ENCODE measurements at places on chromosomes 7 and 10. TPM values are rescaled to one million over a fixed set of nuclear protein-coding genes. Genes with fewer than 3 reads are reported as not detected.

- H3K27ac ChIP-seq, result no peak overlapping the region
- no peaks in the 10 kb centered on the region for H3K4me1 ChIP-seq
- H3K36me3 ChIP-seq, result no peaks in the 10 kb centered on the region
- H3K4me3 ChIP-seq, result no peak overlapping the region
These were observed 50.7 kb downstream of the KCNMA1 start for GRCh38 chr10:77586719-77587415.

DNA sequence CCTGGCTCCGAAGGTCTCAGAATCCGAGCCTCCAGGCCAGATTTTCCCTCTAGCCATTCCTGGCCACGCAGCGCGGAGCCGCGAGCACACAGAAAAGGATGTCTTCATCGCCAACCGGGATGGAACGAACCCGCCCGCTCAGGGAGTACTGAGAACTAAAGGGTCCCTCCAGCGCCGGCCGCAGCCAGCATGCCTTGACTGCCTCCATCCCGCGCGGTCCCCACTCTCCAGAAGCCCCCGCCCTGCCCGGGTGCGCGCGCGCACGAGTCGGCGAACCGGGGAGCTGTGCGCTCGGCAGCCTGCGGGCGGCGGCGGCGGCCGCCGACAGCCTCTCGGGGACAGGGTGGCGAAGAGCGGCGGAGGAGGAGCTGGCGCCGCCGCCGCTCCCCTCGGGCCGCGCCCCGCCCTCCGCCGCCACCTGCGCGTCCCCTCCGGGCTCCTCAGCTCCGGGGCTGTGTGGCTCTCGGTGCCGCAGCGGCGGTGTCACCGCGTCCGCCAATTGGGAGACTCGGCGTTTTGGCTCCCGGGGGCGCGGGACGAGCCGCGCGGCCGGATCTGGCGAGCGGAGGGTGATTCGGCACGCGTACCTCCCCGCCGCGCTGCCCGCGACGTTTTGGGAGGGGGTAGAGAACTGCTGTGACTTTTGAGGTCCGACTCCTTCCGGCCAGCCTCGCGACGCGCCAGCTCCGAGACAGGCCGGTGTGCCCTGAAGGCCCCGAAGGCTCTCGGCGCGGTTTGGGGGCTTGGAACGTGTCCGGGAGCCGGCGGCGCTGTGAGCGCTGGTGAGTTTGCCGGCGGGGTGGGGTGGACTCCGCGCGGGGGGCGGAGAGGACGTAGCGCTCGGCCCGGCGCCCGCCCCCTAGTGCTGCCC, 453 bp upstream of the GALNT17 start:
- H3K27me3 ChIP-seq, result no peaks in the 10 kb centered on the region
- no peak overlapping the region for H3K27ac ChIP-seq
- no peaks in the 10 kb centered on the region for H3K4me1 ChIP-seq
- DNase-seq, result no peak

GRCh38 chr7:143406002-143406357, 2.7 kb downstream of the EPHA1 start:
- H3K27me3 ChIP-seq, result no peaks in the 10 kb centered on the region
- H3K4me1 ChIP-seq, result no peaks in the 10 kb centered on the region
- H3K4me3 ChIP-seq, result no peak overlapping the region
- peak; percentile 15 for DNase-seq
- H3K36me3 ChIP-seq, result no peaks in the 10 kb centered on the region

DNA sequence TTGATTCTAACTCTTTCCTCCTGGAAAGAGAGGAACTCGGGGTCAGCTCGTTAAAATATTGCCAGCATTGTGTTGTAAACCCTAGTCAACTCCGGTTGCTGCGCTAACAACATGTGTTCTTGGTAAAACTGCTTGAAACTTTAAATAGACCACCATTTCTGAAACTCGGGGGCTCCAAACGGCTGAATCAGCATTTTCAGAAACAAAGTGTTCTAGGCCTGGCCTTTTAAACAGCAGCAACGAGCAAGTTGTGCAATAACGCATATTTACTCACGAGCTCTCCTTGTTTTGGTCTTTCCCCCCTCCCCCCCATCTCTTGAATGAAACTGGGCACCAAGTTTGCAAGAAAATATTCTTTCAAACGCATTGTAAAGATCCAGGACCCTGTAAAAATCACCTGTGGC, 9.2 kb upstream of the GRB10 start:
- no peak for DNase-seq
- no peaks in the 10 kb centered on the region for H3K36me3 ChIP-seq
- H3K27ac ChIP-seq, result peak overlapping the region; percentile 23
- H3K4me1 ChIP-seq, result no peaks in the 10 kb centered on the region

GRCh38 chr10:102172288-102172687, 20.1 kb downstream of the NOLC1 start:
- H3K4me1 ChIP-seq, result no peaks in the 10 kb centered on the region
- H3K27ac ChIP-seq, result no peak overlapping the region
- no peak overlapping the region for H3K4me3 ChIP-seq
- no peaks in the 10 kb centered on the region for H3K27me3 ChIP-seq

GRCh38 chr10:43323245-43323644, 48.2 kb upstream of the FXYD4 start:
- no peak overlapping the region for H3K27ac ChIP-seq
- no peaks in the 10 kb centered on the region for H3K4me1 ChIP-seq
- no peaks in the 10 kb centered on the region for H3K36me3 ChIP-seq

Gene PNLIPRP3
- total RNA-seq, result 0.29 TPM

Gene SPDYE2
- total RNA-seq, result not detected

DNA sequence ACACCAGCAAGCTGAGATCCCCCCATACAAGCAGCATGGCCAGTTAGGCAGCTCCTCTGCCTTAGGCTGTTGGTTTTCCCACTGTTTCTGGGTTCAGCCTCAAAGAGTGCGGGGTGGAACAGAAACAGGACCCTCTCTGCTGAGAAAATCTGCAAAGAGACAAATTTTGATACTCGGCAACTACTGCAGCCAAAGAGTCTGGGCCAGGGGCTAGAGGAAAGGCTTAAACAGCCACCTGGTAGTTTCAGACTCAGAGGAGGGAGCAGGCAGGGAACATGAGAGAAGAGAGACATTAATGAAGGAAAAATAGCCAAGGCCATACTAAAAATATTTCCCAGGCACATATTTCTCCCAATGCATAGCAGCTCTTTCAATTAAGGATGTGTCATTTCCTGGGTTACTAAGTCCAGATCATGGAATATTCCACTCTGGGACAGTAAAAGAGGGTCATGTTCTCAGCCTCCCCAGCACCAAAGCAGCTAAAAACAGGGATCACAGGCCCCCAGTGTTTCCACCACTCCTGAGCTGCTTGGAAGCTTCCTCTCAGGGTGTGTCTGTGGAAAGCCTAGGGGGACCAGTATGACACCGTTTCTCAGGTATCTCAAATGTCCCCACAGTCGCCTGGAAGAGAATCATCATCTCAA, 29.8 kb downstream of the PDLIM1 start:
- no peak for DNase-seq
- no peaks in the 10 kb centered on the region for H3K27me3 ChIP-seq

- no peak overlapping the region for H3K27ac ChIP-seq
- no peak overlapping the region for H3K4me3 ChIP-seq
- H3K27me3 ChIP-seq, result no peaks in the 10 kb centered on the region
- H3K36me3 ChIP-seq, result no peaks in the 10 kb centered on the region
- DNase-seq, result no peak
- no peaks in the 10 kb centered on the region for H3K4me1 ChIP-seq
These were observed 41.8 kb downstream of the CAV1 start for GRCh38 chr7:116566666-116567065.

Gene HTR5A
- not detected for total RNA-seq

Gene TAF3
- 9.7 TPM for total RNA-seq

DNA sequence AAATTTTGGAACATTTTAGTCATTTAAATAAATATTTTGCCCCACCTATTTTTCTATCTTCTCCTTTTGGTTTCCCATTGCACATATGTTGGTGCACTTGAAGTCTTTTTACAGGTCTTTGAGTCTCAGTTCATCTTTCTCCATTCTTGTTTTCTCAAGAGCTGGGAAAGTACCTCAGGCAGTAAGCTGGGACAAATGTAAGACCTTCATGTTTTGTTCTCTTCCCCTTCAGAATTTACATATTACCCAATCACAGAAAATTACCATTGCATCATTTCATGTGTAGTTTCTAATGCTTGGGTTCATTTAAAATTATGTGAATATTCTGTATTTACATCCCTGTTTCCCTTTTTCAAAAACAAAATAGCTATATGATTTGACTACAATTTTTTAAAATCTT, 1150.0 kb upstream of the POT1 start:
- H3K27ac ChIP-seq, result no peak overlapping the region
- no peaks in the 10 kb centered on the region for H3K4me1 ChIP-seq
- H3K4me3 ChIP-seq, result no peak overlapping the region
- no peaks in the 10 kb centered on the region for H3K27me3 ChIP-seq

Gene HKDC1
- 2.0 TPM for total RNA-seq

Gene AKR1D1
- not detected for total RNA-seq

DNA sequence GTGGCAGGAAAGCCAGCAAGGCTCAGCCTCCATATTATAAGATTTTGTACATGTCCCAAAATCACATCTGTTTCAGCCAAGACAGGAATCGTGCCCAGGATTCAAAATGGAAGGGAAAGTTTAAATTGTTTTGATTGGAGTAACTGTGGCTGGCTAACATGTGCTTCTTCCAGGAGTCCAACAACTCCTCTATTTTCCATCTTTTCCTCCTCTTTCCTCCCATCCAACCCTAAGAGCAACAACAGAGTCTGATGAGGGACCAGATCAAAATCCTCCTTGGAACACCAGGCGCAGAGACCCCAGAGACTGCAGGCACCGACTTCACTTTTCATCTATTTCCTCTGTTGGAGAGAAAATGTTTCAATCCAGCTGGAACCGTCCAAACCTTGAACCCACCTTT, 36.0 kb upstream of the SVIL start:
- no peak for DNase-seq
- no peak overlapping the region for H3K27ac ChIP-seq
- no peak overlapping the region for H3K4me3 ChIP-seq
- H3K36me3 ChIP-seq, result no peaks in the 10 kb centered on the region

Gene TYW1B
- total RNA-seq, result 10.2 TPM

DNA sequence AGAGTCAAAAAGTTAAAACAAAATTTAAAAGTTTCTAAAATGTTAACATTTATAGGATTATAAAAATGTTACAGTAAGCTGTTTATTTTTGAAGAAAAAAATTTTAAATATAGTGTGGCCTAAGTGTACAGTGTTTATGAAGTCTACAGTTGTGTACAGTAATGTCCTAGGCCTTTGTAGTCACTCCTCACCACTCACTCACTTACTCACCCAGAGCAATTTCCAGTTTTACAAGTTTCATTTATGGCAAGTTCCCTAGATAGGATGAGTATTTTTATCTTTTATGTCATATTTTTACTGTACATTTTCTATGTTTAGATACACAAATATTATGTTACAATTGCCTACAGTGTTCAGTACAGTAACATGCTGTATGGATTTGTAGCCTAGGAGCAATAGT, 419.9 kb downstream of the ARL4A start:
- H3K27me3 ChIP-seq, result no peaks in the 10 kb centered on the region
- no peaks in the 10 kb centered on the region for H3K4me1 ChIP-seq
- no peaks in the 10 kb centered on the region for H3K36me3 ChIP-seq
- H3K4me3 ChIP-seq, result no peak overlapping the region
- DNase-seq, result no peak

GRCh38 chr10:13016426-13016825, 14.9 kb upstream of the CCDC3 start:
- H3K27me3 ChIP-seq, result no peaks in the 10 kb centered on the region
- no peak overlapping the region for H3K27ac ChIP-seq
- no peaks in the 10 kb centered on the region for H3K4me1 ChIP-seq
- H3K36me3 ChIP-seq, result no peaks in the 10 kb centered on the region

DNA sequence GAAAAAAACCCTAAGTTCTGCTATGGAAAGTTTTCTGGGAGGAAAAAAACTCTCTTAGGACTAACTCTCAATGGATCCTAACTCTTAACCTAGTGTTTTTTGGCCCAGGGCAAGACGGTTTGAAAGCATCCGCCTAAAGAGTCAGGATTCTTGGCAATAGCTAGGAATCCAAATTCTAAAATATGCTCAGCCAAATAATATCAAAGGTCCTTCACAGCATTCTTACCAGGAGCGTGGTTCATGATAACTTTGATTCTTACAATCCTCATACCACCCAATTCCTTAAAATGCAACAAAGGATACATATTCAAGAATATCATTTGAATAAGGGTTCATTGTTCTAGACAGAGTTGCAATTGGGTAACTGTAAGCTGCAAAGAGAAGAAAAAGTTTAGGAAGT, 21.3 kb downstream of the CPA1 start:
- H3K36me3 ChIP-seq, result no peaks in the 10 kb centered on the region
- H3K4me3 ChIP-seq, result no peak overlapping the region
- DNase-seq, result no peak

DNA sequence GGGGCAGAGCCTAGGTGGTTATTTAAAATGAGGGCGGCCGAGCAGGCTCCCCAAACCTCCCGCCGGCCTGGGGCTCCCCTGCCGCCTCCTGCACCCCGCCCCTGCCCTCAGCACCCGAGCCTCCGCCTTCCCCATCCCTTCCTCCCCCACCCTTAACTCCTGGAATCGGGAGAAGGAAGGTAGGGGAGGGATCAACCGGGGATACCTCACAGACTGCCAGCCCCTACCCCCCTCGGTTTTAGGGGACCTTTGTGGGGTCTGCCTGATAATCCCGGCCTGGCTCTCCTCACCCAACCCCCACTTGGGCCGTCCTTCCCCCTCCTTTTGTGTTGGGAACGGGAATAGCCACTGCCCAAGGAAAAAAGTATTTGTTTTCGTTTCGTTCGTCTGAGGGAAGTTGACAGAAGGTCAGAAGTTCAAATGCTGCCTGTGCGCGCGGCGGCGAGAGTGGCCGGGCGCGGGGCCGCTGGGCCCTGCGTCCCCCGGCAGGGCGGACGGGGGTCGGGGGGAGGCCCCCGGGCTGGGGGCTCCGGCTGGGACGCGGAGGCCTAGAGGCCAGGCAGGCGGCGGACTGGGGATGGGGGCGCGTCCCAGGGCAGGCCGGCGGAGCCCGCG, 2.8 kb downstream of the SHH start:
- H3K4me1 ChIP-seq, result peaks cover 26% of the 10 kb centered on the region
- no peak for DNase-seq
- H3K4me3 ChIP-seq, result peak overlapping the region; percentile 37

DNA sequence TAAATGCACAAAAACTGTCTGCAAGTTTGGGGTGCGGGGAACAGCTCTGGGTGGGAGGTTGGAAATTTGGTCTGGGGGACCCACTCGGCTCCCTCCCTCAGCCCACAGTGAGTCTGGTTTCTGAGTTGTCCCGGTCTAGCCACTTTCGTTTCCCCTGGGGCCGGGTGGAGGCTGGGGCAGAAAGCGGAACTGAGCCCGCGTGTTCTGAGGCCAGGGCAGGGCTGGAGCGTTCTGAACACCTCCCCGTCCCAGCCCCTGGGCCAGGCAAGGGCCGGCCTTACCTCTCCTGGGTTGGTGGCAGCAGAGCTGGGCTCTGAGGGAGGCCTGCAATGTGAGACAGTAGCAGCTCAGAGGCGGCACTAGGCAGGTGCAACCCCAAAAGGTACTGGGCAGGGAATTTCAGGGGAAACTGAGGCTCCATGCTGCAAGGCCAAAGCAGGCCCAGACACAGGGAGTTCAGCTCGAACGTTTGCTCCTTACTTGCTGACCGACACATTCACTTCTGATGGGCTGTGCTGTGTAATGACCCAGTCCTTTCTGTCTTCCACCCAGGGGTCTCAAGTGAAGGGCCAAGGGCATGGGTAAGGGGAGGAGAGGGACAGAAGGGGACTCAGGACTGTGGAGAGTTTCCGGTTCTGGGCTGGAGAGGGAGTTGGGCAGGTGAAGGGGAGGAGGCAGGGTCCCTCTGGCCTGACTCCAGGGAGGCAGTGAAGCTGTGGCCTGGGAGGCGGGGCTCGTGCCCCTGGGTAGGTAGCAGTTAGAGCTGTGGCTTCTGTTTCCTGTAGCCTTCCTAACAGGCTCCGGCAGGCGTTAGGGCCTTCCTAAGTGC, 3.0 kb downstream of the IRF5 start:
- H3K36me3 ChIP-seq, result no peaks in the 10 kb centered on the region
- DNase-seq, result no peak
- no peaks in the 10 kb centered on the region for H3K27me3 ChIP-seq
- H3K4me1 ChIP-seq, result no peaks in the 10 kb centered on the region

GRCh38 chr10:63128443-63128842, 4.7 kb upstream of the NRBF2 start:
- H3K4me1 ChIP-seq, result no peaks in the 10 kb centered on the region
- no peak overlapping the region for H3K27ac ChIP-seq
- no peak for DNase-seq
- no peaks in the 10 kb centered on the region for H3K27me3 ChIP-seq

Measured in breast epithelium (tissue), 4 donors.